Effector memory CD8-positive, alpha-beta T cell (primary cell): ENCODE measurements at places on chromosomes 6 and 20.

GRCh38 chr20:62535964-62536363 is 60.2 kb upstream of the GATA5 start:
- DNase-seq, result no peak

GRCh38 chr6:167477688-167478087 is 152.8 kb downstream of the TTLL2 start:
- DNase-seq, result no peak

GRCh38 chr6:96156425-96156824 is 140.7 kb downstream of the FUT9 start:
- DNase-seq, result no peak

DNA sequence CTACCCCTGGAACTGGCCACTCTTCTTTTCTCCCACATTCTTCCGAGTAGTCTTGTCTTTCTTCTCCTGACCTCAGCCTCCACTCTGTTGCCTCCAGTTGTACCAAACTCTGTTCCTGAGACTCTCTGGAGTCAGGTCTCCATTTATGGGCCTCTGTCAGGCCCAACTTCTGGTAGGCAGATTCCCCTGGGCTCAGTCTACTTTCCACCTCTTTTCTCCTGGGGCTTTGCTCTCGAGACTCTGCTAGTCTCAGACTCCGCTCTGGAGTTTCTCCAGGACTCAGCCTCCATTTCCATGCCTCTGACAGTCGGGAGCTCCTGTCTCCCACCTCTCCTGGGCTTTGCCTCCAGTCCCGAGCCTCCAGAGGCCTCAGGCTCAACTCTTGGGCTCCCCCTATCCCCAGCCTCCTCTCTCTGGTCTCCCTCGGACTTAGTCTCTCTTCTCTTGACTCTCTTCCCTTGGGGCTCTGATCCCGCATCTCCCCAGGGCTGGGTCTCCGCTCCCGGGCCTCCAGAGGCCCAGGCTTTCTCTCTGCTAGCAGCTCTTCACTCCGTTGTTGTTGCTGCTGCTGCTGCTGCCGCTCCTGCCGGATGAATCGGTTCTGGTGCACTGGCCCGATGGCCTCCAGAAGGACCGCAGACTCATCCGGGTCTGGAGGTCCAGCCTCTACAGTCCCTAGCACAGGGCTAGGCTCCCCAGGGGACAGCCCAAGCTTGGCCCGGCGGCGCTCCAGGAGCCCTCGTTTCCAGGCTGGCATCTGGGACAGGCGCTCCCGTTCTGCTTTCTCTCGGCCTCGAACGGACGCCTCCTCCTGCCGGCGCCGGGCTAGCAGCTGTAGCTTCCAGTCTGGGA is 1.1 kb downstream of the PPP1R18 start:
- DNase-seq, result no peak

DNA sequence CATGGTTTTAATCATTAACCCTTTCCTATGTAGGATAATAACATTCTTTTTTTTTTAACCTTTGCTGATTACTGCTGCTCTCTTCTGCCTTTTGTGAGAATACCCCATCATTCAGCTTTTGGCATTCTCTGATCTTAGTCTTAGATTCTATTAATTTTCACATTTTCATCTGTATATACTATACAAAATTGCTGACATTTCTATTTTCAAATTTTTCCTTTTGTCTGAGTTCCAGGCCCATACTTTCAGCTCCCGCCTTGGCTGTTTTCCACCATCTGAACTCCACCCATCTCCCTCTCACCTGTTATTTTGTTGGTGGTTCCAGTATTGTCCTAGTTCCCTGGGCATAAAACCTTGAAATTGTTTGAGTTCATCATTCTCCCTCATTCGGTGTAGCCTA is 59.2 kb downstream of the PKIB start:
- DNase-seq, result no peak

- DNase-seq, result no peak
Observed at GRCh38 chr20:40446888-40447287, 242.1 kb downstream of the MAFB start.

- no peak for DNase-seq
Observed at GRCh38 chr20:22597303-22597702, 12.9 kb upstream of the FOXA2 start.

DNA sequence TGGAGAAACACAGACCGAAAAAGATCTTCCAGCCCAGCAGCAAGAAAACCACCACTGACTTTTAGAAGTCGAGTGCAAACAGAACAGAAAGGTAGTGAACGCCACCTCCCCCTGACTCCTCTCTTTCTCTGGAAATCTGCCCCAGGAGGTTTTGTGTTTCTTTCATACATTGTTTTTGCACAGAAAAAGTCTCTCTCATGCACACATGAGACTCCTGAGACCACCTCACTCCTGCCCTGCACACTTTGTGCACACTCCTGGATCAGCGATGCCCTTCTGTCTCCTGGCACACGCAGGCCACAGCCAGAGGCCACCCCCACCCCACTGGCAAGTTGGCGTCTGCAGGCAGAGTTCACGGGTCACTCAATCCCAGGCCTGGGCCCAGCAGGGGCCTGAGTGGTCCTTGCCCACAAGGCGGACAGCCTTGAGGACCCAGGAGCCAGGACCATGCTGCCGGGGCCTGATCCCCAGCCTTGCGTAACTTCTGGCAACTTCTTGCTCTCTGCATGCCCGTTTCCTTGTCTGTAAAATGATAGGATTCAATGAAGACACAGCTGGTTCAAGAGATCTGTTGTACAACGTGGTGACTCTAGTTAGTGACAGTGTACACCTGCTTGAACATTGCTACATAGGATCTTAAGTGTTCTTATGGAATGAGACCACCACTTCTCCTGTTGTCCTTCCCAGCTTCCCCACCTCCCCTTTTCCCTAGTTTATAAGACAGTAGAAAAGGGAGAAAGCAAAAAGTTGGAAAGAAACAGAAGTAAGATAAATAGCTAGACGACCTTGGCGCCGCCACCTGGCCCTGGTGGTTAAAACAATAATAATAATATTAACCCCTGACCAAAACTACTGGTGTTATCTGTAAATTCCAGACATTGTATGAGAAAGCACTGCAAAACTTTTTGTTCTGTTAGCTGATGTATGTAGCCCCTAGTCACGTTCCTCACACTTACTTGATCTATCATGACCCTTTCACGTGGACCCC is 30.2 kb upstream of the CST7 start:
- DNase-seq, result no peak

- no peak for DNase-seq
Observed at GRCh38 chr6:158770533-158771330, 48.4 kb downstream of the EZR start.

- no peak for DNase-seq
Observed at GRCh38 chr6:136050475-136050874, 199.0 kb downstream of the PDE7B start.

DNA sequence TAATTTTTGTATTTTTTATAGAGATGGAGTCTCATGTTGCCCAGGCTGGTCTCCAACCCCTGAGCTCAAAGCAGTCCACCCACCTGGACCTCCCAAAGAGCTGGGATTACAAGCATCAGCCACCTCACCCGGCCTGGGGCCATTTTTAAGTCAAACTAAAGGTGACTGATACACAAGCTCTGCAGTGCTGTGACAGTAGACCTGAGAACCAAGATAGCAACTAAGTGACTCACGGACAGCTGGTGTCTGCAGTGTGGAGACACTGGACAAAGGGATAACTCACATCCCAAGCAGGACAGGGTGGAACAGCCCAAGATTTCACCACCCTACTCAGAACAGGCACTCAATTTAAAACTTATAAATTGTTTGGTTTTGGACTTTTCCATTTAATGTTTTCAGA is 402.5 kb downstream of the CD83 start:
- no peak for DNase-seq

DNA sequence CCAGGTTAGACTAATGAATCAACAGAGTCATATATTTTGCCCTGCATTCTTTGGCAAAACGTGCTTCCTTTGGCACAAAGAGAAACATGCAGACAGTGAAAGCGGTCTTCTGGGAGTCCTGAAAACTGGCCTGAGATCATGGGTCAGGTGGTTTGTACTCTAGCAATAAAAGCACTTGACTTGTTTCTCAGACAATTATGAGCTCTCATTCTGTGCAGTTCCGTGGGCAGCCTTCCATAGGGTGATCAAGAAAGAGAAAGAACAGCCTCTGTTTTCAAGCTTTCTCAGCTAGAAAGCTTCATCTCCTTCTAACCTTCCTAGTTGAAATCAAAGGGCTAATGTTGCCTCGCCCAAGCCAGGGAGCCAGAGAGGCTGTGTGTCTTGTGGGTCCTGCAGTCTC is 62.7 kb upstream of the ISM1 start:
- no peak for DNase-seq

DNA sequence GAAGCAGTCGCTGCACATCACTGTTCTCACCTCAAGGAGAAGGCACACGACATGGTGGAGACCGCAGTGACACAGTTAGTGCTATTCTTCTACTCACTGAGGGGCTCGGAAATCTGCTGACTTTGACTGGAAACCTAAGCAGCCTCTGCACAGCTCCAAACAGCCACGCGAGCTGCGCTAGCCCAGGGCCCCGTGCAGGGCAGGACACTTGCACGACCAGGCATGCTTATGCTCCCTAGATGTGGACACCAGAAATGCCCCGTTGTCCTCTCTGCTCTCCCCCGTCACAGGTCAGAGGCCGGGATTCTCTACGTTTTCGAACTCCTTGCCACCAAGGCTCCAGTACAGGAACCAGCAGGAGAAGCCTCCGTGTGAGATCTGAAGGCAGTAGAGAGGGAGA is 201.1 kb downstream of the WDR27 start:
- DNase-seq, result no peak

- DNase-seq, result no peak
Observed at GRCh38 chr6:82738773-82739172, 326.9 kb downstream of the UBE3D start.
